ENCODE measurements at places on chromosomes 3 and 15.

DNA sequence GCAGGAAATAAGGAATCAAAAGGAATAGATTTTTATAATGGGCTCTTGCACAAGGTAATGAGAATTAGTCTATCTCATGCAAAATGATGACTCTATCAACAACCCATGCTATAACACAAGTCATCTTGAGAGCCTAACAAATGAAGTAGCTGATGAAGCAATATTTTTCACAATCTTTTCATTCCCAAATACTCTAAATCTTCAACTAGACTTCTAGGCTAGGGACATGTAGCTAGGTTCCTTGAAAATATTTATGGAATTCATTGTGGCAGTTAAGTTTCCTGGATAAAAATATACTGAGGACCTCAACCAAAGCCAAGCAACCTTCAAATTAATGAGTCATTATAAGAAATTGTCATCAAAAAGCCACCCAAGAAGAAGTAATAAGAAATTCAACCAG is 55.4 kb downstream of the DCBLD2 start:
- peak; percentile 40 for DNase-seq

- no peak for DNase-seq
Observed at GRCh38 chr3:51176923-51177322, 208.2 kb upstream of the MANF start.

DNA sequence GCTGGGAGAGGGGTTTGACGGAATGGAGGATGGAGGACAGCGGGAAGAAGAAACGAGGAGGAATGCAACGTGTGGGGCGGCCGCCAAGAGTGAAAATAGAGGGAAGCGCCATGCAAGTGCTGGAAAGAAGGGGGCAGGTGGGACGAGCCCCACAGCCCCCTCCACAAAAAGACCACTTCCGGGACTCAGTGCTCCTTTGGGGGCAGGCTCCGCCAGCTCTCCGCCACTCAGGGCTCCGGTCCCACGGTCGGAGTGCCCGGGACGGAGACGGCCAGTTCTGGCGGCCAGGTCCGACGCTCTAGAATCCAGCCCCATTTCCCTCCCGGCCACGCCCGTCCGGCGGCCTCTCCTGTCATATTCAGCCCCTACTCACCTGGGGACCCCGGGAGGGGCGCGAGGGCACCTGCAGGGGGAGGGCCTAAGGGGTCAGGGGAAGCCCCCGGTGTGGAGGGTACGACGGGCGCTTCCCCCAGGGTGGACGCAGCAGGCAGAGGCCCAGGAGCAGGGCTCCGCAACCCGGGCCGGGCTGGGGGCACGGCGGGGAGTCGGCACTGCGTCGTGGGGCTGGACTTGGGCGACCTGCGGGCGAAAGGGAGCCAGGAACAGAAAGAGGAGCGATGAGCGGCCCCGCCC is 25.5 kb upstream of the CSPG4 start:
- peak; percentile 31 for DNase-seq

- no peak for DNase-seq
Observed at GRCh38 chr3:1535361-1535760, 442.5 kb downstream of the CNTN6 start.

DNA sequence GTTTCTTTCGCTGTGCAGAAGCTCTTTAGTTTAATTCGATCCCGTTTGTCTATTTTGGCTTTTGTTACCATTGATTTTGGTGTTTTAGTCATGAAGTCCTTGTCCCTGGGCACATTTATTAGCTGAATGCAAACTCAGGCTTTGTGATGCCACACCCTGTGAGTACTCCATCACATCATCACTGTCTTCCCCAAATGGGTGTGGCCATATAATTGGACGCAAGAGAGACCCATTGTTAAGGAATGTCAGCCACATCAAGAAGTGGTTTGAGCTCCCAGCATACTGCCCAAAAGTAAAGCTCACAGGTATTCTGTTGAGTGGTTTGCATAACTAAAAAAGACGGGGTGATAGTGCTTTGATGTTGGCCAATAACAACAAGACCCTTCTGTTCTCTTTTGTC is 245.7 kb downstream of the SV2B start:
- no peak for DNase-seq

DNA sequence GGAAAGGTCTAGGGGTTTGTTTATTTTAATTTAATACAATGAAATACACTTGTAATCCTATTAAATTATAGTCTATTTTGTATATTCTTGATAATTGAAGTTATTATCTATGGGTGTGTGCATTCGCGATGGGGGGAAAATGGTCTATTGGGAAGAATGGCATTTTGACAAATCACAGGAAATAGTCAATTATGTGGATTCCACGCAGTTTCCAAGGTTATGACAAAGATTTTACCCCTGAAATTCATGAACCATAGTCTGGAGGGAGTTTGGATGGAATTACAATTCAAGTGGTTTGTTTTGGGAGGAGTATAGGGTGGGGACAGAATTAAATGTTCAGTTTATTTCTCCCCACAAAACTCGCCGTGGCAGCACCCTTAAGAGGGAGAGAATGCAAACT is 66.5 kb downstream of the RBMS3 start:
- DNase-seq: no peak

DNA sequence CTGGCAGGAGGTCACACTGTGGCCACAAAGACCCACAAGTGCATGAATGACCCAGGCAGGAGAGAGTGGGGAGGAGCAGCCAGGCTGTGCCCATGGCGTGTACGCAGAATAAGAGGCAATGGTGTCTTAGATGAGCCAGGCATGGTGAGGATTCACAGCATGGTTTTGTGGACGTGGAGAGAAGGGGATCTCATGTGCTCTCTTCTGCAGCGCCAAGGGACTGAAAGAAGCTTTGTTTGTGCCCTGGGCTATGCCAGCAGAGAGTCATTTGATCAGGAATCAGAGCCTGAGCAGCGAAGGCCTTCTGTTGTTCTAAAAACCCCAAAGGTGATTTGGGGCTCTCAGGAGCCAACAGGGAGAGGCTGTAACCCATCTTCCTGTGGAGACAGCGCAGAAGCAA is 18.7 kb upstream of the RPP14 start:
- no peak for DNase-seq

DNA sequence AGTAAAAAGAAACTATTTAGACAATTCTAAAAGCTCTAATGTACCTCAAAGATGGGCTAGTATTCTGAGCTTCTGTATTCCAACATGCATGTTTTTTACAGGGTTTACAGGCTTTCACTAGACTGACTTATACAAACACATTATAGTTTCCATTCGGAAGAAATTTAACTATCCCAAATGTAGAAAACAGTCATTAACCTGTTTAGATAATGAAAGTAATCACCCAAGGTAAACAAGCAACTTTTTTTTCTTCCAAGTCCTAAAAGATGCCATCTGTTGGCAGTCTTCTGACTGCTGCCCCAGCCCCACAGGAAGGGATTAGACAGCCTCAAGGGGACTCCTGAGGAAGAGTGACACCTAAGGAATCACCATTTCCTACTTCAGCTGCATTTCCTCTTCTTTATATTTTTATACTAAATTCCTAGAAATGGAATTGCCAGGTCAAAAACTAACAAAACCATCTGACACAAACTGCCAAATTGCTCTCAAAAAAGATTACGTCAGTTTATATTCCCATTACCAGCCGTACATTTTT is 25.5 kb downstream of the SIN3A start:
- no peak for DNase-seq

- no peak for DNase-seq
Observed at GRCh38 chr3:133769536-133769935, 23.3 kb downstream of the TF start.

DNA sequence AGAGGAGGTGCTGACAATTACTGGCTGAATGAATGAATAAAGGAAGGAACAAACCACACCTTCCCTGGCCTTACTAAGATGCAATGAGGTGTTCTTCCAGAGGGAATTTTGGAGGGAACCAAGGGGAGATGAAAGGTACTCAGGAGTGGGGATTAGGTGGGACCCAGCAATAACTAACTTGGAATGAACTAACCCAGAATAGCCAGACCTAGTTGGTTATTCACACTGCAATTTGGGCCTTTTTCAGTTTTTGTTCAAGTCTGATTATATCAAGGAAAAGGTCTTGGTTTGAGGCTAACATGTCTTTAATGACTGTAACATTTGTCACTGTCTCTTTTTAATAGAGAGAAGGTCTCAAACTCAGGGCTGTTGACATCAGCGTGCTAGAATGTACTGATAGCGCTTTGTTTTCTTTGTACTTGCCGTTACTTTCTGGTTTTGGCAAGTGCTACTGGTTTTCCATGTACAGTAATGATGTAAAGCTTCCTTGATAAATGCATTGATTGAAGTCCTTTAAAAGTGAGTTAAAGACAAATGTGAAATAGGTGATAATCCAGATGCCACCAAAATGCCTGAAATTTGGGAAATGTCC is 3.2 kb upstream of the PLXND1 start:
- peak; percentile 78 for DNase-seq

DNA sequence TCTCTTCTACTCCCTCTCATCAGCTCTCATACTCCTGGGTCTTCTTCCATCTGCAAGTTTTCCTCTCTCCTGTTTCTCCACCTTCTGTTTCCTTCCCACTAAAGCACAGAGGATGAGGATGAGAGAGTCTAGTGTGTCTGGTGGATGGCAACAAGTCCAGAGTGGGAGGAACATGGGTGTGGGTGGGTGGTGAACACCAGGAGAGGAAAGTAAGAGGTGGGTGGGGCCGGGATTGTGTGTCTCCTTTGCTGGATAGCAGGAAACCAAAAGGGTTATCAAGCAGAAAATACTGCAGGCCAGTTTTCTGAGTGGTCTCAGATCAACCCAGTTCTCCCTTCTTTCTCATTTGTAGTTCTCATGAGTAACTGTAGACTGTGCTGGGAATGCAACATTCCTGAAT is 52.9 kb upstream of the EPHB1 start:
- DNase-seq: no peak

GRCh38 chr15:72402726-72403125 is 4.6 kb downstream of the TMEM202 start:
- DNase-seq: no peak

GRCh38 chr15:42110367-42110766 is 16.0 kb upstream of the PLA2G4D start:
- no peak for DNase-seq

DNA sequence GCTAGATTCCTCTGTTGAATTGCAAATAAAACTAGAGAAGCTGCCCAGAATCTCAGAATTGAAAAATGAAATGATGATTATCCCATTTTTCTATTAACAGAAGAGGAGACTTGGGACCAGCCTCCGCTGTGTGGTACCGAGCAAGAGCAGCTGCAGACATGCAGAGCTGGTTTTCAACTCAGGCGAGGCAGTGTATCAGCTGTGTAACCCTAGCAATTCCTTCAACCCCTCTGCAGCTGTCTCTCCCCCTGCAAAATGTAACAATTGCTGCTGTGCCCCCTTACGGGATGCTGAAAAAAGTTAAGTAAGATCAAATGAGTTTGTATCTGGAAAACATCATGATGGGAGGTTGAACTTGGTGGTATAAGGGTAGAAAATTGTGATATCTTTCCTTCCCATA is 98.5 kb upstream of the C3orf80 start:
- DNase-seq: no peak

DNA sequence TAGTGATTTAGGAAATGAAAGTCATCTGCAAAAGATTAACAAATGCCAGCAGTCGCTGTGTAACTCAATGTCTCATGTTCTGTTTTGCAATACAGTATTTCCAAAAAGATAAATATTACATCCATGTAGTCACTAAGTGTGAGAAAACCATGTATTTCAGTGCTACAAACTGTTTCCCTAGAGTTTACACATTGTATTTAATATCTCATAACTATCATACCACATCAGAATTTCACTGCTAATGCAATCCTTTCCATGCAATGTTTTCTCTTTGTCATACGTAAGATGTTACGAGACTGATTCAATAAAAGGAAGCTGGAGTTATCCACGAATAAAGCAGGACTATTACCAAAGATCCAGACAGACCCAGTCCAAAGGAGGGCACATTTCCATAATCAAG is 269.4 kb downstream of the GBE1 start:
- DNase-seq: no peak

- DNase-seq: no peak
Observed at GRCh38 chr3:45868213-45868612, 18.1 kb upstream of the CCR9 start.

- DNase-seq: peak; percentile 38
Observed at GRCh38 chr3:101816215-101817149, 32.8 kb upstream of the NFKBIZ start.

DNA sequence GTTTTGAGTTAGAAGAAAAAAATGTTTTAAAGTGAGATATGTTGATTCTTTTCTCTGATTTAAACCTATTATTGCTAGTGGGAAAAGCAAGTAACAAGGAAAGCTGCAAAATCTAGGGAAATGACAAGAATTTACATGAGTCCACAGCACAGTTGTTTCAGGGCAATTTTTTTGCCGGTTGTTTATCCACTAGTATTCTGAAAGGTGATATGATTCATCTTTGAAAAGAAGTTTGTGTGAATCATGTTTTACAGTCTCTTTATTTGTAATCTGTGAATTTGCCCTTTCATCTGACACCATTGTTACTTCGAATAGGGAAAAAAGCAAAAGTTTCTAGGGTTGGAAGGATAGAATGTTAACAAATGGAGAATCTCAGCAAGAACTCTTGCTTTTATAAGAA is 894.7 kb downstream of the OTOL1 start:
- peak; percentile 46 for DNase-seq

DNA sequence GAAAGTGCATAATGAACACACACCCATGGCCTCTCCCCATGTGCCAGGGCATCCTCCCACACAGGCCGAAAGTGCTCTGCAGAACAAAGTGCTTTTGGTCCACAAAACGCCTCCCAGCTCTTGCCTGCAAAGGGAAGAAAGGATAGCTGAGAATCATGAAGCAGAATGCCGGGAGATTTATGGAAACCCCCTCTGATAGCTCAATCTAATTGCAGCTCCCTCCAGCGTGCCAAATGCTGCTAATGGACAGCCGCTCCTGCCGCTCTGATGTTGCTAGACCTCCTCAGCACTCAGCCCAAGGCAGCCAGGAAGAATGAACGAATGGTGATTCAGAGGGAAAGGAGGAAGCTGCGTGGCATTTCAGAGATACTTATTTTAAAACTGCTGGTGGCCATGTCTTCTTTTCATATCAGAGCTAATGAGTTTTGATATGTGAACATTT is 145.3 kb downstream of the TJP1 start:
- DNase-seq: peak; percentile 75

DNA sequence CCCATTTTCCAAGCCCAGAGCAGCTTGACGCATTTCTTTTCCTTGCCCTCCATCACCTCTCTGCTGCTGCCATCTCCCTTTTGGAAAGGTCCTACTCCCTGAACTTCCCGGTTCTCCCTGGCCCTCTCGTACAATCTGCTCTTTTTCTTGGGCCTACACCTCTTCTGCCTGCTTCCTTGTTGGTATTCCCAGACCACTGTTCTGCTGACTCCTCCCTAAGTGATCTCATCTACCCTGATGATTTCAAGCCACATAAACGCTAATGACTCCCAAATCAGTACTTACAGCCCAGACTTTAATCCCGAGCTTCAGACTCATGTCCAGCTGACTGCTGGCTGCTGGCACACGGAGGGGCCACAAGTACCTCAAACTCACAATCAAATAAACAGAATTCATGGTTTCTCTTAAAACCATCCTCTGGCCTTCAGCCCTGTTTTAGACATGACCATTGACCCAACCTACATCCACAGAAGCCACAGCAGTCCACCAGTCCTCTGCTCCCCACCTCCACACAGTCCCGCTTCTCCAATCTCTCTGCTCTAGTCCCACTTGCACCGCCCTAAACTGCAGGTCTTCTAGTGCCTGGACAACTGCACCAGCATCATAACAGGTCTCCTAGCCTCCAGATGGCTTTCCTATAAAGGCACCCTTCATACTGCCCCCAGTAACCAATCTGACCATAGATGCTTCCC is 57.6 kb downstream of the AAGAB start:
- DNase-seq: peak; percentile 84

GRCh38 chr3:42031808-42032480 is 59.2 kb upstream of the TRAK1 start:
- DNase-seq: peak; percentile 85

- peak; percentile 85 for DNase-seq
Observed at GRCh38 chr3:8663177-8664061, 18.8 kb upstream of the SSUH2 start.
